ENCODE measurements at places on chromosomes 7 and 10.
A peak's percentile ranks its signal among the peaks of the same experiment; 100 is the strongest.

DNA sequence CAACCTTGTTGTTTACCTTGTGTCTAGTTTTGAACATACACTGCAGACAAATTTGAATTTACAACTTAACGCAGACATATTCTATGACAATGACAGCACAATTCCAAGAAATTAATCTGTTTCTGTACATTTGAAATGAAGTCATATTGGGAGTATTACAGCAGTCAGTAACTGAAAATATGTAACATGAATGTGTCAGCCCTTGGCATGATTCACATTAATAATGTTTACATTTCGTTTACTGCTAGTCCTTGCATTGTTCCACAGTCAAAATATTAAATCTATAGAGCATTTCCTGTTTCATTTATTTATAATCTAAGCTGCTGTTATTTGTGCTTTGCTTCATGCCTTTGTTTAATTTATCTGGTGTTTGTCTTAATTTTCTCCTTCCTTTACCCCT is 80.4 kb downstream of the NOC3L start:
- no peak for DNase-seq

GRCh38 chr7:28163949-28164348 is 16.6 kb downstream of the JAZF1 start:
- peak; percentile 59 for DNase-seq

- no peak for DNase-seq
Observed at GRCh38 chr10:28744069-28744768, 66.9 kb downstream of the BAMBI start.

DNA sequence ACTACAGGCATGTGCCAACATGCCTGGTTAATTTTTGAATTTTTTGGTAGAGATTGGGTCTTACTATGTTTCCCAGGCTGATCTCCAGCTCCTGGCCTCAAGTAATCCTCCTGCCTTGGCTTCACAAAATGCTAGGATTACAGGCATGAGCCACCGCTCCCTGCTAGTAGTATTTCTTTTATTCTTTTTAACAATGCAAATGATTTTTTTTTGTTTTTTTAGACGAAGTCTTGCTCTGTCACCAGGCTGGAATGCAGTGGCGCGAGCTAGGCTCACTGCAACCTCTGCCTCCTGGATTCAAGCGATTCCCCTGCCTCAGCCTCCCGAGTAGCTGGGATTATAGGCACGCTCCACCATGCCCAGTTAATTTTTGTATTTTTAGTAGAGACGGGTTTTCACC is 58.1 kb downstream of the SVIL start:
- no peak for DNase-seq

DNA sequence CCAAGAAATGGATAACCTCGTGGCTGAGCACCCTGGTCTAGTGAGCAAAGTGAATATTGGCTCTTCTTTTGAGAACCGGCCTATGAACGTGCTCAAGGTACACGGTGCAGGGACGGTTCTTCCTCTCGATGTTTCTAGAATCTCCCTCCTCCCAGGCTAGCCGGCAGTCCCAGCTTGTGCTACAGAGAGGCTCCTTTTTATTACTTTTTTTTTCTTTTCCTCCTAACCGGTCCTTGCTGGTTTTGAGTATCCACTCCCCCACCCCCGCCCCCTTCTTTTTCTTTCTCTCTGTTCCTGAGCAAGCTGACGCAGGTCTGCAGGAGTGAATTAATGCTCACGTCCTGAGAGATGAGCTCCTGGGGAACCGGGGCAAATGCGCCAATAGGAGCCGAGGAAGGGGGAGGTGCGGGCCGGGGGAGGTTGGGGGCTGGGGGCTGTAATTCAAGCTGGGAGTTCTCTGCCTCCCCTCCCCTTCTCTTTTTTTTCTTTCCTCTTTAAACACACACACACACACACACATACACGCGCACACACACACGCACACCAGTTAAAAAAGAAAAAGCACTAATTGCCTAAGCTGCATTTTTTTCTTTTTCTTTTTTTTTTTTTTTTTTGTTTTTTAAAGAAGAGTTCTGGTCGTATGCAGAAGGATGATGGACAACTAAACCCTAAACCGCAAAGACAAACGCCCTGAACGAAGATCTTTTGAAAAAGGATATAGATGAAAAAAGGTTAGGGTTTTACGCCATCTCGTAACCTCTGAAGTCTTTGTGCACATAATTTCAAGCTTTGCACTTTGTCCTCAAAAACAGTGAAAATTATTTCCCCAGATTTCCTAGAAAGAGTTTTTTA is 6.6 kb downstream of the CPA2 start:
- peak; percentile 88 for DNase-seq

DNA sequence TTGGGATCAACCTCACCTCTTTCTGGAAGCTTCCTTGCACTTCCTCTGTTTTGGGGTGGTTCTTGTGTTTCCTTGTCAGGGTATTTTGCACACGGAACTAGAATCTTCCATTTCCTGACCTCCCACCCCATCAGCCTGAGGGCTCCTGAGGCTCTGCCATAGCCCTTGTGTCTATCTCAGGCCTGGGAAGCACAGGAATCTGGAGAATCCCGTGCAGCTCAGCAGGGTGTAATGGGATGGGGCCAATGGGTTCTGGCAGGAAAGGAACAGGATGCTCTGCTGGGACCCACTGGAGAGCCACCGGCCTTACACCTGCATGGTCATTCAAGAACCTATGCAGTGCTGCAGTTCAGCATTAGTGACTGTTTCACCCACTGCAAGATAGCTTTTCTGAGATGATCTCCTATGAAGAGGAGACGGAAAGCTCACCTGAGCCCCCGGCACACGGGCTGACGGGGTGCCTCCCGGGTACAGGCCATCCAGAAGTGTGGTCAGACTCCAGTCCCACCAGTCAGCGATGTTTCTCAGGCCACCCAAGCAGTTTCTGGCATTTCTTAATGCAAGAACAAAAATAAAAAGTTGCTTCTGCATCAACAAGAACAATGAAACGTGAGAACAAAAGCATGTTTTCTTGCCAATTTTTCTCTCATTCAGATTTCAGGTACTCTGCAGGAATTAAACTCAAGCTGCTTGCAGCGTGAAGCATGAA is 133.2 kb downstream of the PKD1L1 start:
- no peak for DNase-seq

DNA sequence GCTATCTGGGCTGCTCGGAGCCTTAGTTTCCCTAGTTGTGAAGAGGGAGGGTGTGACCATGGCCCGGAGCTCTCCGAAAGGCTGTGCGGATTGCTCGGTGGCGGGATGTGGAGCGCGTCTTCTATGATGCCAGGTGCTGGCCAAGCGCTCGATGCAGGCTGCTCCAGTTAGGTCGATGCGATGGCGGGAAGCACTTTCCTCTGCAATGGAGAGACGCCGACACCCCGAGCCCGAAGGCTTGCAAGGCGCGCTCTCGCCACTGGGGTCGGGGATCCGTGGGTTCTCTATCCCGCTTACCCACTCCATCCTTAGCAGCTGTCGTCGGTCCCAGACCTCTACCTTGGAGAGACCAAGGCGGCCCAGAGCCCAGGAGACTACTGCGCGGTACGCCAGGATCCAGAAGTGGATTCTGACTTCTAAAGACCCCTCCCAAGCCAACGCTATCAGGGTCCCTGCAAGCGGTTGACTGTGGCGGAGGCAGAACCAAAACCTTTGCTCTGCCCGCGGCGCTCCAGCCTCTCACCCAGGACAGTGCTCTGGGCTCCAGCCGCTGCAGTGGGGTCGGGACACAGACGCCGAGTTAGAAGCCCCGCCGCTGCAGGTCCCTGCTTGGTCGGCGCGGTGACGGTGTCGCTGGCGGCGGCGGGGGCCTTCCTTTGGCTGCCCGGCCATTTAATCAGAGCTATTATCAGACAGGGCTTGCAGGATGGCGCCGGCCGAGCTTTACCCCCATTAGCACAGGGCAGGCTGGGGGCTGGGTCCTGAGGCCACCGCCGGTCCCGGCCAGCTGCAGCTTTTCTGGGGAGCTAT is 7.8 kb upstream of the TBX20 start:
- DNase-seq: no peak

- DNase-seq: no peak
Observed at GRCh38 chr7:144747936-144748335, 87.9 kb downstream of the TPK1 start.

DNA sequence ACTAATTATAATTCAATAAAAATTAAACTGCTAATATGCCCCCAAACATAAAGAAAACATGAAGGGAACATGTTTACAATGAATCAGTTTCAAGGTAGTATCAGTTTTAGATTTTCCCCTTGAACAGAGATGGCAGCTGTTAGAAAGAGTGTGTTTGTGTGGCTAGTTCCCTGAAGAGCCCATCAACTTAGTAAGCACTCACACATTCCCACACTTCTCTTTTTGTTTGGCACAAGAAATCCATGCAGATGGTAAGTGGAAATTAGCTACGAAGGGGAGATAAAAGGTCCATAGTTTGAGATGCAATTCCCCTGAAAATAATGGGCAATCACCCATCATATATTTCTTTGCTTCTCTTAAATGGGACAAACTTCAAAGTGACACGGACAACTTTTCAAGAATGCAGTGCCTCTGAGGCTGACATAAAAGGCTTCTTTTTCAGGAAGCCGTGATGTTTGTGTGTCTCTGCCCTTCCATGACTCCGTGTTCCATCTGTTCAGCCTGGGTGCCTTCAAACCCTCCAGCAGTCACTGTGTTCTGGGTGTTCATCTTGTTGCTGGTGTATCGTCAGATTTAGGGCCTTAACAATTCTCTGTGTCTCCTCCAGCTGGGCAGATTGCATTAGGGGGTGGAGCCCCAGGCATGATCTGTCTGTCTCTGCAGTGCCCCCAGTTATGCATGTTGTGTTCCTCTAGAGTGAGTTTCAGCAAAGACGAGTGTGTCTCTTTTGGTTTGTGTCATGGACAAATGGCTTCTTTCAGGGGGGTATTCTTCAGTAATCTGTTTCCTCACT is 259.5 kb upstream of the NPY start:
- peak; percentile 73 for DNase-seq

DNA sequence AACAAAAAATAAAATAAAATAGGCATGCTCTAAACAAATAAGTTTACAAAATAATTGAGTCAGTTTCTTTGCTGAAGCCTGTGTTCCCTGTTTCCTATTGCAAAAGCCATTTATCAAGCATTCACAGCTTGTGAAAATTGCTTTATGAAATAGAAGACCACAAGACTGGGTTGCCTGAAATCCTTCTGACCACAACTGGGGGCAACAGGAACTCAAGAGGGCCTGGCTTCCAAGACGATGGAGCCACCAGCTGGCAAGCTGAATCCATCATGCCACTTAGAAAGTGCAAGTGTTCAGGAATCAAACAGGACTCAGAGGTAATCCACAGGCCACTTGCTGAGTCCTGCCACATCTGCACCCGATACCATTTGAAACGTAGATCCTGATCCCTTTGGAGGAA is 752 bp upstream of the ABCA13 start:
- DNase-seq: no peak

DNA sequence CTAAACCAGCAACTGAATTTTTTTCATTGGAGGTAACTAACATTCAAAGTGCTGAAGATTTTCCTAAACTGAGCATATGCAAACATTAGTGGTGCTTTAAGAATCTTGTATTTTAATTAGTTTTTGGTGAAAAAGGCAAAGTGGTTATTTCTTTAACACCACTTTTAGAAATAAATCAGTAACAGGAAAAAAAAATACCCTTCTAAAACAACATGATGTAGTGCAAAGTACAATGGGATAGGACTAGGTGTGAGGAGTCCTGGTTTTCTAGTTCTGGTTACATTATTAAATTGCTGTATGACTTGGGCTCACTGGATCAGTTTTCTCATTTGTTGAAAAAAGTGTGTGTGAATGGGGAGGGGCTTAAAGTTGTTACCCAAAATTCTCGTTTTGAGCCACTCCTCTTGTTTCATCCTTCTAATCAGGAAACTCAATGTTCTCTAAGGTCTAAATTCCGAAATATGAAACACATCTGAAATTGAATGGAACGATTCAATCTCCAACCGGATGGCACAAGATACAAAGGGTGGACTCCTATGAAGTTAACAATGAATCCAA is 1.8 kb downstream of the WASL start:
- peak; percentile 18 for DNase-seq

DNA sequence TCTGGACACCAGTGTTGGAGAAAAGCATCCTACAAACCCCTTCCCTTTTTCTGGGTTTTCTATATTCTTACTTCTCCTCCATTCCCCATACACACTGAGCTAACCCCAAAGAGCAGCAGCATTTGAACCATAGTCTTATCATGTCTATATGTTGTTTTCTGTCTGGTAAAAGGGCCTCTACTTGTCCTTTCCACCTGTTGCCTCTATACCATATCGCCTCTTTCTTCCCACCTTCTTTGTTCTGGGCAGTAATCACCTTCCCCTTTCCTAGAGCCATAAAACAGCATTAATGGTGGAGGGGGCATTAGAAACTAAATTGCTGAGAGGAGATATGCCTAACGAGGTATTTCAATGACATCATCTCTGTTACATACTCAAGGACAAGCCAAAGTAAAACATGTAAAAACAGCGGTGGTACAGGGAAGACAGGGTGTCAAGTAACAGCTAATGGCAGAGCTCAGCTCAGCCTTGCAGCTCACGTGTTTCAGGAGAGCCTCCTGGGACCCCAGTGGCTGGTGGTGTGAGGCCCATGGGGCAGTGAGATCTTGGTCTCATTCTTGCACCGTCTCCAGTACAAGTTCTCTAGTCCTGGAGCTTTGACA is 20.6 kb downstream of the NPY start:
- no peak for DNase-seq

DNA sequence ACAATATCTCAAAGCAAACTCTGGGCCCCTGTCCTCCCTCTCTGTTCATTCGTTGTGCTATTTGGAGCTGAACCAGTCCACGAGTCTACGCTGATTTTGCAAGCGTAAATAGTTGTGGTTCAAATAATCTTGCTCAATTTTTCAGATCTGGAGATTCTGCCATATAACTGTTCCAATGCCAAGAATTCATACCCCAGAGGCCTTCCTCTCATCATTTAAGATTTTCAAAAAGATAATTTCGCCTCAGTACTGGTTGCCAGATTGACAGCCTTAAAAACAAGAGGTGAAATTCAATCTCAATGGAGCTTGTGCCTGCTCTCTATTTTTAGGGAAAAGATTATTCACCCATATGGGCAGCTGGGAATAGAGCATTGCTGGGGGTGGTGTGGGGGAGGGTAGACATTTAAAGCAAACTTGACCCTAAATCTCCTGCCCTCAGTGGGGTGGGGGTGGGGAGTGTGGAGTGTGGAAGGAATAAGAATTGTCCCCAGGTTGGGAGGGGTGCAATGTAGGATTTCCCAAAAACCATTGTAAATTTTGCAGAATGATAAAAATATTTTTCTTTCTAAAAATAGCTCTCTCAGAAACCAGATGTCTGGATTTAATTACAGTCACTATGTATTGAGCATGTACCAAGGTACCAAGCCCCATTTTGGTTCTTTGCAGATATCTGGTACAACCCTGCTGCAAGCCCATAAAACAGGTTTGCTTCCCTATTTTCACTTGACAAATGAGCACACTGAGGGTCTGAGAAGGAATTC is 104.7 kb upstream of the EEPD1 start:
- peak; percentile 74 for DNase-seq

- DNase-seq: peak; percentile 48
Observed at GRCh38 chr10:22022257-22023032, 18.9 kb upstream of the DNAJC1 start.

GRCh38 chr10:11521860-11522259 is 89.6 kb downstream of the USP6NL start:
- no peak for DNase-seq

- DNase-seq: peak; percentile 65
Observed at GRCh38 chr7:41333511-41333910, 369.4 kb downstream of the INHBA start.

Data from mesenchymal stem cell (in vitro differentiated cells and primary cell).